ENCODE measurements at places on chromosomes 11 and 22.

DNA sequence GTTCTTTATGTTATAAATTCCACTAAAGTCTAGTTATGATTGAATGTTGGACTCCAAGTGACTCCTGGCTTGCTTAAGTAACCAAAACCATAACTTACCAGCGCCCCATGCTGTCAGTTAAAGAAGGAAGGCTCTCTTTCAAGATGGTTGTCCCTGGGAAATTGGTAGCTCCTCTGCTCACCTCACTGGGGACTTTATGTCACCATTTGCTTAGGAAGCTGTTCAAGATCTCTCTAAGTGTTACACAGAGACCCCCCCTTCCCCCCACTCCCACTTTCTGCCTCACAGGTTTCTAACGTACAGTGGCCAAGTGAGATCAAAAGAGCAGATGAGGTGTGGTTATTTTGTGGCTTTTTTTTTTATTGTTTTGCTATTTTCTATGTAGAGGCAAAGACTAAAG, 301.8 kb downstream of the AASDHPPT start:
- no peak for DNase-seq

- no peak for DNase-seq
Measured at GRCh38 chr11:41458641-41459040, 811 bp downstream of the LRRC4C start.

DNA sequence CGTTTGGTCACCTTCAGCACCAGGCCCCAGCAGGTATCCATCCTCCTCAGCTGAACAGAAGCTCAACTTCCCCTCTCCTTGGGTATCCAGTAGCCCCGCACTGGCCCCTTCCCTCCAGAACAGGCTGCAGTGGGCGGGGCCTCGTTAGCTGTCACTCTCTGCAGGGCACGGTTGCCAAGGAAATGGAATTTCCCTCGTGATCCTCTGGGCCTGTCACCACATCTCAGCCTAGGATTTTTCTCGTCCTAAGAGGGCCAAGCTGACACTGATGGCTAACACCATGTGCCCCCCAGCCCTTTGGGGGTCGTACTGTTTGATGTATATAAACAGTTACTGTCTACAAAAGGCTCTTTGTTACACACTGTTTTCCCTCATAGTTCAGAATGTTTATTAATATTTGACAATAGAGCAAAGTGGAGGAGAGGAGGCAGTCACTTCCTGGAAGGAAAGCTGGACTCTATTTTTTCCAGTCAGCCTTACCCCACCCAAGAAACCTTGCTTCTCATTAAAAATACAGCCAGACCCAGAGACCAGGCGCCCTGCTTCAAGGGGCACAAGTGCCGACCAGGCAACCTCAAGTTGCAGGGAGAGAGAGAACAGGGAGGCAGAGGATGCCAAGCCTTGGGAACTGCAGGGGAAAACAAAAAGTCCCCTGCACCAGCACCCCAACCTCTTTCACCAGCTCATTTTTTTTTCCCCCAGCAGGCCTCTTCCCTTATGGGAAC, 44.5 kb downstream of the FEZ1 start:
- DNase-seq: no peak

DNA sequence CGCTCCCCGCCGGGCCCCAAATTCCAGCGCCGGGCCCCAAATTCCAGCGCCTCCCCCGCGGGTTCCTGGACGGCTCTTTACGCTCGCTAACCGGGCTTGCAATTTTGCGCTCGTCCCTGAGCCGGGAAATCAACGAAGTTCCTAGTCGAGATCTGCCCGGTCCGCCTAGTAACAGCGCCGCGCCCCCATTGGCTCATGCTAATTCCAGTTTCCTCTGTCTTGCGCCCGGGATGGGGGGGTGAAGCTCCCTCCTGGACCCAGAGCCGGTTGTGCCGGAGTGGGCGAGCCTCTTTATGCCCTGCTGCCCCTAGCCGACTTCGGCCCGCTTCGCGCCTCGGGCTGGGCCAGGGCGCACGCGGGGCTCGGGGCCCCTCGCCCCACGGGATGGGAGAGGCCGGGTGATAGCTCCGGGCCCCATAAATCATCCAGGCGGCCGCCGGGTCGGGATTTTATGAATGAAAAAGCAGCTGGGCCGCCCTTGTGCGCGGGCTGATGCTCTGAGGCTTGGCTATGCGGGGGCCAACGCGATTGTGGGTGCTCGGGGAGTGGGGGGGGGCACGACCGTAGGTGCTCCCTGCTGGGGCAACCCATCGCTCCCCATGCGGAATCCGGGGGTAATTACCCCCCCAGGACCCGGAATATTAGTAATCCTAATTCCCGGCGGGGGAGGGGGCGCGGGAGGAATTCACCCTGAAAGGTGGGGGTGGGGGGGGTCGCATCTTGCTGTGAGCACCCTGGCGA, 1.8 kb upstream of the CCND1 start:
- DNase-seq: peak; percentile 93

DNA sequence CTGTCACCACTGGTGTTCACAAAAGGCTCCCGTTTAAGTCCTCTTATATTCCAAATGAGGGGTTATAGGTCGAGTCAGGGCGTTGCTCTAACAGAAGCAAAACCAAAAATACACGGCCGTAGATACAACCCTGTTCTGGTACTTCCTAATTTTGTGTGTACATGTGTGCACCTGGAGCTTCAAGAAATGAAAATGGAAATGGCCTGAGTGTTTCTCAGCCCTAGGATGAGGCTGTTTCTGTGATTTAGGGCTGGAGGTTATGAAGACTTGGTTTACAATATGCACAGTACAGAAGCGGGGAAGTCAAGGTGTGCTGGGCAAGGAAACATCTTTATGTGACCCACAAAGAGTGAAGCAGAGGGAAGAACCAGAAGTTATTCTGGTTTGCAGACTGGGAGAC, 110.4 kb upstream of the OR4B1 start:
- no peak for DNase-seq

DNA sequence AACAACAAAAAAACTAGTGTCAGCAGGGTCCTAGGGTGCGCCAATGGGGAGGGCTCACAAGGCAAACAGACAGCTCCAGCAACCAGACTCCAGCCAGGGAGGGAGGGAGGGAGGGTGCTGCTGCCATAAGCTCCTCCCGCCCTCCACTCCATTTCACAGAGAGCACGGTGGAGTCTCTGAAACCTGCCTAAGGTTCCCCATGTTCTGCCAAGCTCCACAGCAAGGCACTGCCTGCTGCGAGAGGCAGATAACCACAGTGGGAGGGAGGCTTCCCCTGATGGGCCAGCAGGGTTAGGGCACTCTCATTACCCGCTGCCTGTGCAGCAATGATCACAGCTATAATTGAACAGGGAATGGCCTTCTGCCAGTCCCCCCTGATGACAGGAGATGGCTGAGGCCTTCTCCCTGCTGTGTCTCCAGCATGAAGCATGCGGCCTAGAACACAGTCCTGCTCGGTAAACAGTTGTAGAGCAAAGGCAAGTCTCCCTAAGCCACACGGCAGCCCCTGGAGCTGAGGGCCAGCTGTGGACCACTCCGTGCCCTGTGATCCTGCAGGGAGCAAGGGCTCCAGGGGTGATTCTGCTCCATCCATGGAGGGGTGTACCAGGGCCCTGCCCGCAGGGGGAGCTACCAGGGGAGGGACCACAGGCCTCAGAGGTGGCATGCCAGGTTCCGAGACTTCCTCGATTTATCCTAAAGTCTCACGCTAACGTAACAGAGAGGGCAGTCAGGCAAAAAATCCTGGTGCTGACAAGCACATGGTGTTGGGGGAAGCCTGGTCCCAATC, 42.9 kb downstream of the PC start:
- no peak for DNase-seq

- no peak for DNase-seq
Measured at GRCh38 chr22:47382164-47382890, 619.9 kb downstream of the TBC1D22A start.

- no peak for DNase-seq
Measured at GRCh38 chr11:133950874-133951326, 5.9 kb downstream of the IGSF9B start.

DNA sequence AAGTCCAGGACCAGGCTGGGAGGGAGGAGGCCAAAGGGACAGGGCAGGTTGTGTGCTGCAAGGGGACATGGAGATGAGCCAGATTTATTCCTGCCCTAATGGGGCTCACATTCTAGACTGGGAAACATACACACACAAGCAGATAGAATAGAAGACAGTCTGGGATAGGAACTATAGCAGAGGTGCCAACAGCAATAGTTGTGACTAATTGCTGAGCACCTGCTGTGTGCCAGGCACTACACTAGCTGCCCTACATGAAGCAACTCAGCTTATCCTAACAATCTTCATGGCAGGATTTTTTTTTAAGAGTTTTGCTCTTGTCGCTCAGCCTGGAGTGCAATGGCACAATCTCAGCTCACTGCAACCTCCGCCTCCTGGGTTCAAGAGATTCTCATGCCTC, 11.4 kb downstream of the MOGAT2 start:
- no peak for DNase-seq

DNA sequence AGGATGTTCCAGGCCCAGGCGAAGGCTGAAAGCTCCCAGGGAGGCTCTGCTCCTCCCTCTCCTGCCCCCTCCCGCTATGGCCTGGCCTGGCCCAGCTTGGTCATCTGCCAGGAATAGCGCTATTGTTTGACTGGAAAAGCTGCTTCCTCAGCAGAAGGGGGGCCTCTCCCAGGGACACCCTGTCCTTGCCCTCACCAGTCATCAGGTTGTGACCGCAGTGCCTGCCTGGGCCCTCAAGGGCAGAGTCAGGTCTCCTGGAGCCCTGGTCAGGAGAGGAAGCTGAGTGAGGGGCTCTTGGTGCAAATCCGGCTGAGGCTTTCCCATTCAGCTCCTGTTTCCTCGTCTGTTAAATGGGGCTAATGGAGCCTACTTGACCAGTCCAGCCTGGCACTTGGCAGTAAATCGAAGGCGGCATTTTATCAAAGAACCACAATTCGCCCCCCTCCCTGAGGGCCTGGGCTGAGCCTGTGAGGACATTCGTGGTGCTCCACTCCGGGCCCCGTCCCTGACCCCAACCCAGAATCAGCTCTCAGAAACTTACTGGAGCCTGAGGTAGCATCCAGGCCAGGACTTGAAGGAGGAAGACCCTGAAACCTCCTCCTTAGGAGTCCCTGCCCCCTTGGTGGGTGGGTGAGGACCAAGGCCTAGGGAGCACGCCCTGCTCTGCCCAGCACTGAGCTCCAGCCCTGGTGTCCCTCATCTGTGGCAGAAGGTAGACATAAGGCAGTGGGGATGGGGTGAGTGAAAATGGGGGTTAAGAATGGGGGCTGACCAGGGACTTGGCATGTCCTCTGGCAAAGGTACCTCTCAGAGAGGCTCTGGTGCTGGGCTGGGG, 2.0 kb upstream of the CASTOR1 start:
- DNase-seq: peak; percentile 62

DNA sequence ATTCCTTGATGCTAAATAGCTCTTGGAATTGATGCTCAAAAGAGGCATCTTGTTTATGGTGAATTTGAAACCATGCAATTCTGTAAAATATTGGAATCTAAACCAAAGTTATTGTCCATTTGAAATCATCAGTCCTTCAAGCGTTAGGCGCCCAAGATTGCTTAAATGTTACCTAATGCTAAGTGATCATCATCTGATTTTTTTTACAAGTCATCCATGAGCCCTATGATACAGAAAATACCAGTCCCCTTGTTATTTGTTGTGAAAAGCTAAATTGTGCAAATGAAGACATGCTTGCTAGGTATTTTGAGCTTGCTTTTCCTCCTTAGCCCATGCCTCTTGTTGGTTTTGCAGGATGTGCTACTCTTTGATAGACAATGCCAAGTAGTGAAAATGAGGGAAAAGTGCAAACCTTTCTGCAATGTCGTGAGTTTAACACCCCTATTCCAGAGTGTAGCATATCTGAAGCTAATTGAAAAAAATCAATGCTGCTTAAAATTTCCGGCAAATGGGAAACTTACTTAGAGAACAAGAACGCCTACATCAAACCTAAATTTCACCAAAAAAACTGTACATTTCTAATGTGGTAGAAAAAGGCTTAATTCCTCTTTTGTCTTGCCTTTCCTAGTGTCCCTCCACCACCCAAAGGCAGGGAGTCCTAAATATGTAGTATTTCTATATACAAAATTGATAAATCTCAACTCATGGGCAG, 1.9 kb downstream of the GRK3 start:
- no peak for DNase-seq

- DNase-seq: no peak
Measured at GRCh38 chr11:465896-466530, 15.9 kb downstream of the PTDSS2 start.

GRCh38 chr11:1496091-1496760, 9.6 kb upstream of the MOB2 start:
- DNase-seq: no peak

DNA sequence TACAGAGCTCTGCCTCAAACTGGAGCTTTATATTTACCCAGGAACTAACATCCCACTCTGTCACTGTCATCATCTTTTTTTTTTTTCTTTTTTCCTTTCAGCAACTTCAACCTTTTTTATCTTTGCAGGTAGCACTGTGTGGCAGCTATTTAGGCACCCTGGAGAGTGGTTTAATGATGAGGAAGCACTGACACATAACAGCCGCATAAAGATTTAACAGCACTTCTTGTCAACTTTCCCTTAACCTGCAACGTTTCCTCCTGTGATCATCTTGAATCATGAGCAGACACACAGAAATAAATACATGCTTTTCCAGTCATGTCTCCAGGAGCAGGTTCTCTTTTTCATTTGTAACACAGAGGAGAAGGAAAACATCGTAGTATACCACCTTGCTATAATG, 34.8 kb downstream of the PDGFD start:
- DNase-seq: no peak

DNA sequence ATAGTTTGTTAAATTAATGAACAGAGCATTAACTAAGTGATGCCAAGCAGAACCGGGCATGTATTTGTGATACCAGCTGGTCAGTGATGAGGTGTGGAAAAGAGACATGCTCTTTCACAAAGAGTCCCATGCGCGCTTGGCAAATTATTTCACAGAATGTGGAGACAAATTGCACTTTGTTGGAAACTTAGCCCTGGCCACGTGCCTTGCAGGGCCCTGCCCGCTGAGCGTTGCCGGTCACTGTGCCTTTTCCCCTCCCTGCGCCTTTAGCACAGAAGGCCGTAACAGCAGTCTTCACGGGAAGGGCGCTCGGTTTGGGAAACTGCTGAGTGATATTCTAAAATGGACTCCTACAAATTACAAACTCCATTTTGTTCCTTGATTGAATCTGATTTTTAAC, 235.9 kb downstream of the TBC1D22A start:
- DNase-seq: no peak

GRCh38 chr22:31136711-31137110, 3.6 kb downstream of the PLA2G3 start:
- no peak for DNase-seq

DNA sequence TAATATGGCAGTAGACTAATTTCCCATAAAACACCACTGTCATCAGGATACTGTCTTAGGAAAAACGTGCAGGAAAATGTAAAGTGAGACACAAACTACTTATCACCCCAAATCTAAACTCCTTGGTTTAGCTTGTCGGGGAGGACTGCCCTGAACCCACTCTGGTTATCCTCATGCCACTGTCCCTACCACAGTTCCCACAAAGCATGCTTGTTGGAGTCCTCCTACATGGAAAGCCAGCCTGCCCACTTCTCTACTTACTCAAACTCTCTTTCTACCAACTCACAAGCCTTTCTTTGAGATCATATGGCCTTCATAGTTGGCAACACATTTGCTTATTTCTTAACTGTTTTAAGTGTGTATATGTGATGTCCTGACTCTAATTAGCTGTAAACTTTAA, 179.0 kb downstream of the SWAP70 start:
- DNase-seq: no peak

- no peak for DNase-seq
Measured at GRCh38 chr22:44914026-44914721, 95.6 kb downstream of the PHF21B start.

All from AG08395 (cell line).